ENCODE measurements at places on chromosomes 4 and X.

GRCh38 chr4:114599231-114599902, 760 bp downstream of the UGT8 start:
- peak; percentile 30 for DNase-seq

GRCh38 chr4:8307121-8307520, 37.6 kb downstream of the HTRA3 start:
- peak; percentile 25 for DNase-seq

DNA sequence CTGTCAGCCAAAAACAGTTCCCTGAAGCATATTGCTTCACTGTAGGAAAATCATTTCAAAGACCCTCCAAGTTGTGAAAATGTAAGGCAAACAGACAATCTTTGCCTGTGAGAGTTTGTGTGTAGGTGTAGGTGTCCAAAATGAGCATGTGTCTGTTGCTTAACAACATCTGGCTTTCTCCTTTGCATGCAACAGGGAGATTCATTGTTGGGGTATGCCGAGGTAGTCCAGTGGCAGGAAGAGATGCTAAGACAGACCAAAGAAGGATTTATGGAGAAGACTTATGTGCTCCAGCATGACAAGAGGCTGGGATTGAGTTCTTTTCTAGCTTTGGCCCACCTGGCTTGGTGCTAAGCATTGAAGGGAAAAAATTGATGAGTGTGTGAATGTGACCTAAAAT, 29.8 kb upstream of the SMAD1 start:
- DNase-seq, result no peak

- no peak for DNase-seq
These were observed 33.3 kb downstream of the IL2 start for GRCh38 chr4:122423246-122423645.

- no peak for DNase-seq
These were observed 89.0 kb upstream of the GC start for GRCh38 chr4:71872767-71873415.

- no peak for DNase-seq
These were observed 7.5 kb downstream of the NUDT6 start for GRCh38 chr4:122914938-122915337.

- DNase-seq, result no peak
These were observed 107.4 kb downstream of the CT47B1 start for GRCh38 chrX:120768254-120768653.

DNA sequence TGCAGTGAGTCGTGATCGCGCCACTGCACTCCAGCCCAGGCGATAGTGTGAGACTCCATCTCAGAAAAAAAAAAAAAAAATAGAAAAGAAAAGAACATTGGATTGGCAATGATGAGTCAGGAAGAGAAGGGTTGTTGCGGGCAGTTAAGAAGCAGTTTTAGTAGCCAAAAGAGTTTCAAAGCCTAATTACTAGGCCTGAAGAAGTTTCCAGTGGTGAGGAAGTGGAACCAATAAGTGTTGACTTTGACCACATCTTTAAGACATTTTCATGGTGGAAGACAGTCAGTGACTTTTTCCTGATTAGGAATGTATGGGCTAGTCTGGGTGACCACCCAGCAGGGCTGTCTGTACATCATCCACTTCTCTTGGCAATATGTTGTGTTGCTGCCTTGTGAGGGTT, 442.3 kb downstream of the AFF2 start:
- no peak for DNase-seq

DNA sequence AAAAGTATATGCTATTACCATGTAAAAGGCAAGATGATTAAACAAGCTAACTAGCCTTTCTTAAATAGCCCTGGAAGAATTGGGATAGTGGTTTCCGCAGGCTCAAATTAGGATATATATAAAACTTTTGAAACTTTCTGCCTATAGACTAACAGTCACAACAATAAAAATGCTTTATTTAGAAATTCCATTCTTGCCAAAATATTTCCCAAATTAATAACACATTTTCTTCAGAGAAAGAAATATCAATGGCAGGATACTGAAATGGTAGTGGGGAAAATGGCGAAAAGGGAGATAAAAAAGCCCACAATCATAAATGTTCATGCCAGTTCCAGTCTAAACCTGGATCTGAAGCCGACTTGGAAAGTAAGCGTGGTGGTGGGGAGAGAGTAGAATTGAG, 56.0 kb downstream of the MAD2L1 start:
- DNase-seq, result no peak

DNA sequence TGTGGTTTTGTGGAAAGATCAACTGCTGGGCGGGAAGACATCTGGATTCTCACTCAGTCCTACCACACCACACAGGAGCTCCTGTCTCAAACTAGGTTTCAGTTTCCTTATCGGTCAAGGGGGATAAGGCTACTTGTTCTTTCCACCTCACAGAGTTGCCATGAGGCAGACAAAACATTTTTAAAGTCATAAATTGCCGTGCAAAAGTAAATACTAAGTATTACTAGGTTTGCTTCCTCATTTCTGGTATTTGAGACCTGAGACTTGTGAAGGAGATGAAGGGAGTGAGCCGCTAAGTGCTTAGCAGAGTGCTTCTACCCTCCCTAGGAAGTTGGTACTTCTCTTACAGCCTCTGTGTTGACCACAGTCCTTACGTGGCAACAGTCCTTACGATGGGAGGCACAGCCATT, 1.5 kb downstream of the LAP3 start:
- no peak for DNase-seq

DNA sequence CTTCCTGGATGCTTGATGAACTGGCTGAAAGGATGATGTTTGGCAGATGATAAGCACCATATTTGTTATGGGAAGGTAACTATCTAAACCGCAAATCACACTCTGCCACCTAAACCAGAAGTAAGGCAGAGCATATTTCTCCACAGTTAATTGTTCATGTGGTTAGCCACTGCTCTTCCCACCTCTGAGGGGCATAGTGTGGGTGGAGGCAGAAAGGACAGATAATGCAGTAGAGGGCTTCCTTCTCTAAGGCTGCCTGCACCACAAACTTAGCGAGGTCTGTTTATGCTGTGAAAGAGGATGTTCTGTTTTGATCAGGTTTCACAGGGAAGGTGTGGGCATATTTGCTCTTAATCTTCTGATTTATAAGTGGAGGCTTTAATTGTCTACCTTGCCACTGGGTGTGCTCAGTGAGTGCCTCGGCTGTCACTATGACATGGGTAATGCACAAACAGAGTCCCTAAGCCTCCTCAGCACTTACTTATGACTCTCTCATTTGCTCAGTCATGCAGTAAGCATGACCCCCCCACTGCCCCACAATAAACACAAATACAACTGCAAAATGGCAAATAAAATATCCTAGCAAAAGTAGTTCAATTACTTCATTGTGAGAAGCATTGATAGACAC, 401.0 kb downstream of the TMA16 start:
- no peak for DNase-seq

DNA sequence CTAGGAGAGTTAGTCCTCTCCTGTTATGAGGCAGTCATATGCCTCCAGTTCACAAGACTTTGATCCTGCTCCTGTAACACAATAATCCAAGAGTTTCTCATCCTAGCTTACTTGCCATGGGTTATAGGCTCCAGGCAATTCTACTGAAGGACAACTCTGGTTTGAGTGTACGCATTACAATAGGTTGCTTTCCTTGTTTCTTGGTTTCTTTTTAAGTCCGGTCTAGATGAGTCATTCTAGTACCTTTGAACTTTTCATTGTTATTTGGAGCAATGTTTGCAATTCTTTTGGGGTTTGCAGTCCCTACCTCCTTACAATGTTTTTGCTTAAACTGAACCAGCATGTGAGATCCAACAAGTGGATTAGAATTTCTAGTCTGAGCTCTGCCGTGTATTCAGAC, 109.1 kb downstream of the ANAPC4 start:
- no peak for DNase-seq

DNA sequence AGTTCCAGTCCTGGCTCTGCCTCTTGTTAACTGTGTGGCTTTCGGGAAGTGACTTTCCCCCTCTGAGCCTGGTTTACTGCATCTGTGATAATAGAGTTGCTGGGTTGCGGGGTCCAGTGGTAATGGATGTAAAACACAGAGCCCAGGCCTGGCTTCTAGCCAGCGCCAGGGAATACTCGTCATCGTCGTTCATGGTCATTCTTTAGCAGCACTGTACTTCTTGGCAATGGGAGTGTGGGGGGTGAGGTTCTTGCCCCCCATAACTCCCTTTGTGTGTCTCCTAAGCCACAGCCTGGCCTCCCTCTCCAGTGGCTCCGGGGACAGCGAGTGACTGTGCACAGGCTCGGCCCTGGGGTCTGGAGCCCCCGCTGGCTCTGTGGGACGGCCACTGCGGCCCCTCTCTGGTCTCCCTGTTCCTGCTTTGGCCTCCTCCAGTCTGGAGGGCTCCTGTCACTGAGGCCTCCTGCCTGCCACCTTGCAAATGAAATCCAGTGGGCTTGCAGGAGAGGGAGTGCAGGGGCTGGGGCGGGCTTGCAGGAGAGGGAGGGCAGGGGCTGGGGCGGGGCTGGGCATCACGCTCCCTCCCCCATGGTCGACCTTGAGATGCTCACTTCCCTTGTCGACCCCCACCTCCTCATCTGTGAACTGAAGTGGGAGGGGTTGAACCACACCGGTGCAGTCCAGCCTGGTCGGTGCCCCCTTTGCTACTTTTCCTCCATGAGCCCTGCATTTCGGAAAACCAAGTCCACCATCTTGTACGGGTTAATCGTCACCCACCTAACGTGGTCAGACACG, 13.2 kb downstream of the PSAPL1 start:
- DNase-seq, result peak; percentile 9

- no peak for DNase-seq
These were observed 24.9 kb downstream of the PLAC8 start for GRCh38 chr4:83089410-83090157.

- DNase-seq, result no peak
These were observed 26.5 kb upstream of the CYBB start for GRCh38 chrX:37753384-37753783.

DNA sequence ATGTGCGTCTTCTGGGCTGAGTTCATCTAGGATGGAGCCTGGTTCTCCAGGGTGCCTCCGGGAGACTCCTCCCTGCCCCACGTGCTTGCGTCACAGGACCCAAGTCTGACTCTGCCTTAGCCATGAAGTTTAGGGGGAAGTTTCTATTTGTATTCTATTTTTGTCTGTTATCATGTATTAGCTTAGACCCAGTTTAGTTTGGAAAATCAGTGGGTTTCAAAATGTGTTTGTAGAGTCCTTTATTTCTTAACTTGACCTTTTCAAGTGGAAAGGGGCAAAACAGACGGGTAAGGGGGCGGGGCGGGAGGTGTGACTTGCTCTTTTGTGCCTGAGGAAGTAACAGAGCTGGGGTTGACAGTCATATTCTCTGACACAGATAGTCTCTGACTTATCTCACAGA, 86.0 kb downstream of the HTT start:
- no peak for DNase-seq

DNA sequence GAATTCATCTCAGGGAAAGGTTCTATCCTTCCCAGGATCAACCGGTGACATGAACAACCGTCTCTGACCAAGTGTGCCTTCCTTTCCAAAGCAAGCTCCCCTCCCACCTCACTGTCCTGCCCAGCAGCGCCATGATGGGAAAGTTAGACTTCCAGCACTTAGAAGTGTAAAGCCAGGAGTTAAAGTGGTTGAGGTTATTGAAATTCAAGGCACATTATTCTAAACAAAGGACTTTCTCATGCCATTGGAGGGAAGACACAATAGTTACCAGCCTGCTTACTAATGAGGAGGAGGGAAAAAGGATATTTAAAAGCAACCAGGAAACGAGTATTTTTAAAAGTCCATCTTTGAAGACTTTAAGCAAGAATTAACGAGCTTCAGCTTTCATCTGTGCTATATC, 96.8 kb downstream of the NSUN7 start:
- DNase-seq, result no peak

- DNase-seq, result no peak
These were observed 24.2 kb upstream of the PPM1K start for GRCh38 chr4:88308587-88308986.

- no peak for DNase-seq
These were observed 2.2 kb downstream of the TXLNG start for GRCh38 chrX:16788477-16788876.

DNA sequence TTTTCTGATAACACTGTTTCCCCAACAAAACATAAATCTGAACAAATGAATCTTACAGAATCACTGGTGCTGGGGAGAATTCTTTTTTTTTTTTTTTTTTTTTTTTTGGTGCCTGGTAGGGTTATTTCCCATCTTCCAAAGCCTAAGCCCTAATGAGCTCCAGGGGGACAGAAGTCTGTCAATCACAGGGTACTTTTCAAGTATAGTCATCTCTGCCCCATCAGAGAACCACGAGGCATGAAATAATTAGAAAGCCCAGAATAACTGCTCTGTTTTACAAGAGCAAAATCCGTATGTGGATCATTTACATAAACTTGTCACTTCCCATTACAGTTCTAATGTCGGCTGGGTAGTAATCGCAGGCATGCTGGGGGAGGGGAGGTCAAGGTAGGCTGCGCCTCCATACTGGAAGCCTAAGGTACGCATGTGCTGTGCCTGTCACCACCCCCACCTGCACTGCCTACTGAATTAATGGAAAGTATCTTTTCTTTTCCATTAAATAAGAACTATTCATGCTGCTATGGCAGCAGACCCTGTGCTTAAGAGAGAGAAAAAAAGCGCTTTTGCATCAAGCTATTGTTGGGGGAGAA, 164.7 kb upstream of the LEF1 start:
- no peak for DNase-seq

DNA sequence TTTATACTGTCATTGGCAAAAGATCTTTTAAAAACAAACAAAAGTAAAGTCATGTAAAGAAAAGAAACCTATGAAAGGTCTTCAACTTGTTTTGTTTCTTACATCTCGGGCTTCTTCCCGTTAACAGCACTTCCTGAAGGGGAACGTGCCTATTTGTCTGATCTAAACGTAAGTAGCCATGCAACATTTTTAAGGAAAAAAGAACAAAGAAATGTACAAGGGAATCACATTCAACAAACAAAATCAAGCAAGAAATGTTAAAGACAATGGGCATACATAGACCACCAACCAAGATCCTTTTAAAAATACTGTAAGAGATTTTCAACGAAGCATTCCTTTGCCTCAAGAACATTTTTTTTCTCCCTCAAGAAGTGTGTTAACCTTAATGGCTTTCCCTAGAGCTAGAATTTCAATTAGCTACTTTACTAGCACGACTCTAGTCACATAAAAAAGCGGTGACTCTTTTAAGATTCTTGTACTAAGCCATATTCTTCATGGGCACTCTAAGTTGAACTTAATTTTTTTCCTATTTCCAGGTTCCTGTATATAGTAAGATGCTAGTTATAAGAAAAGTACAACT, 112.0 kb upstream of the TTC29 start:
- no peak for DNase-seq

DNA sequence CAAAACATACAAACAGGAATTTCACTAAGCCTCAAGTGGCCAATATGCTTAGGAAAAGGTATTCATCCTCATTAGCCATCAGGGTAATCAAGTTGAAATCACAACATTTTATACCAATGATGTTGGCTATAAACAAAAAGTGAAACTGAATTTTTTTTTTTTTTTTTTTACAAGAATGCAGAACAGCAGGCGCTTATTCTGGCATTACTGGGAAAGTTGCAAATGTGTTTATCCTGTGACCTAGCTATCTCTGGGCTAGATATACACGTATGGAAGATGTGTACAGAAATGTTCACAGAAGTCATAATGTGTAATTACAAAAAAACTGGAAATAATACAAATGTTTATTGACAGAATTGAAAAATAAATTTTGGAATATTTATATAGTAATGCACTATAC, 1430.4 kb upstream of the TENM3 start:
- DNase-seq, result no peak

Data from right hindlimb (tissue), 1 donor.